ENCODE measurements at places on chromosomes 7 and 10.

DNA sequence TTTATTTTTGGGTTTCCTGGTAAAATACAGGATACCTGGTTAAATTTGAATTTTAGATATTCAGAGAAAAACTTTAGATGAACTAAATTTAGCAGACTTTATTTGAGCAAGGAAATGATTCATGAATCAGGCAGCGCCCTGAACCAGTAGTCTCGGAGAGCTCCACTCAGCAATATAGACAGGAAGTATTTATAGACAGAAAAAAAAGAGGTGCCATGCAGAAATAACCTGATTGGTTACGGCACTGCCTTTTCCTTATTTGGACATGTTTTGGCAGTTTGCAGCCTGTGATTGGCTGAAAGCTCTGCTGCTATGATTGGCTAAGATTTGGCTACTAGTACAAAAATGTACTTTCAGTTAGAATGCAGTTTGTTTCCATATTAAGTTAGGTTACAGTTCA, 198.3 kb upstream of the DKK1 start:
- DNase-seq = no peak

- DNase-seq = no peak
Observed at GRCh38 chr10:65413001-65413400, 1512.8 kb upstream of the LRRTM3 start.

GRCh38 chr10:119101366-119102098, 2.4 kb upstream of the DENND10 start:
- DNase-seq = no peak

GRCh38 chr7:104971290-104972071, 42.5 kb upstream of the KMT2E start:
- no peak for DNase-seq

- DNase-seq = no peak
Observed at GRCh38 chr10:11153245-11153644, 135.6 kb downstream of the CELF2 start.

Data from WTC11 (cell line).